HT-29 (cell line): ENCODE measurements at places on chromosomes 3 and 15. TPM values are rescaled to one million over a fixed set of nuclear protein-coding genes. Genes with fewer than 3 reads are reported as not detected.
A peak's percentile ranks its signal among the peaks of the same experiment; 100 is the strongest.

The FGD5 gene
- total RNA-seq: not detected in 2 replicates

The TICRR gene
- total RNA-seq: 14.9 and 15.2 TPM in 2 replicates

The NEK11 gene
- total RNA-seq: 1.9 and 4.8 TPM in 2 replicates

The PRKAR2A gene
- 54.9 and 56.2 TPM in 2 replicates for total RNA-seq

The CCDC54 gene
- not detected in 2 replicates for total RNA-seq

The SCN11A gene
- not detected in 2 replicates for total RNA-seq

The GUCA1C gene
- not detected in 2 replicates for total RNA-seq

The ZNF620 gene
- total RNA-seq: 2.1 and 2.8 TPM in 2 replicates

The PARP15 gene
- total RNA-seq: not detected in 2 replicates

The EPHB3 gene
- 29.4 and 30.5 TPM in 2 replicates for total RNA-seq

GRCh38 chr3:141411251-141411771, 43.0 kb downstream of the ZBTB38 start:
- no peak for DNase-seq

DNA sequence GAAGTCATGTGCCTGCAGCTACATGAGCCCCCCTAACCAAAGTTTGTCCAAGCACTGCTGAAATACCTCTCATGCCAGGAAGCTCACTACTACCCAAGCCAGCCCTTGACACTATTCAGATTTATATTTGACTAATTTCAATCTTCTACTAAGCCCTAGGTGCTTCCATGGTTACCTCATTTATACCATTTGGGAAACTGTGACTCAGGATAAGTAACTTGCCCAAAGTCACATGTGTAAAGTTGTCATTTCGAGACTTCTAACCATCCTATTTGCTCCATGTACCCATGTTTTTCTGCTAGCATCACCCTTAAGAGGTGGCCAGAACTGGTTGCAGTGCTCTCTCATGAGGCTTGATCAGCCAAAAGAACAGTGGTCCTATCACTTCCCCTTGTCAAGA, 20.7 kb upstream of the TIMP4 start:
- no peak for DNase-seq

DNA sequence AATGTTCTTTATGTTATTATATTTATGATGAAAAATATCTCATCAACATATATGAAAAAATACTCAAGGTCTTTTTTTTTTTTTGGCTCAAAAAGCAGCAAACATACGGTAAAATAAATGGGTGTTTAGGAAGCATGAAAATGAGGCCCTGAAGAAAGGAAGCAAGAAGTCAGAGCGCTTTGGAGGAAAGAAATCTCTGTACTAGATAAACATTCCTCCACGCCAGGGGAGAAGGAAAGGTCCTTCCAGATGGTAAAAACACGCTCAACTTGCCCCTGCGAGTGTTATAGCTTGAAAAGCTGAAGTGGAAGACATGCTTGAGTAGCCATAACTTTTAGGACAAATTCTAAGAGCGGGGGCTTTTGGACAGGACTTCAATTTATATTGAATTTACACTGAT, 52.9 kb downstream of the FEM1B start:
- DNase-seq: no peak

DNA sequence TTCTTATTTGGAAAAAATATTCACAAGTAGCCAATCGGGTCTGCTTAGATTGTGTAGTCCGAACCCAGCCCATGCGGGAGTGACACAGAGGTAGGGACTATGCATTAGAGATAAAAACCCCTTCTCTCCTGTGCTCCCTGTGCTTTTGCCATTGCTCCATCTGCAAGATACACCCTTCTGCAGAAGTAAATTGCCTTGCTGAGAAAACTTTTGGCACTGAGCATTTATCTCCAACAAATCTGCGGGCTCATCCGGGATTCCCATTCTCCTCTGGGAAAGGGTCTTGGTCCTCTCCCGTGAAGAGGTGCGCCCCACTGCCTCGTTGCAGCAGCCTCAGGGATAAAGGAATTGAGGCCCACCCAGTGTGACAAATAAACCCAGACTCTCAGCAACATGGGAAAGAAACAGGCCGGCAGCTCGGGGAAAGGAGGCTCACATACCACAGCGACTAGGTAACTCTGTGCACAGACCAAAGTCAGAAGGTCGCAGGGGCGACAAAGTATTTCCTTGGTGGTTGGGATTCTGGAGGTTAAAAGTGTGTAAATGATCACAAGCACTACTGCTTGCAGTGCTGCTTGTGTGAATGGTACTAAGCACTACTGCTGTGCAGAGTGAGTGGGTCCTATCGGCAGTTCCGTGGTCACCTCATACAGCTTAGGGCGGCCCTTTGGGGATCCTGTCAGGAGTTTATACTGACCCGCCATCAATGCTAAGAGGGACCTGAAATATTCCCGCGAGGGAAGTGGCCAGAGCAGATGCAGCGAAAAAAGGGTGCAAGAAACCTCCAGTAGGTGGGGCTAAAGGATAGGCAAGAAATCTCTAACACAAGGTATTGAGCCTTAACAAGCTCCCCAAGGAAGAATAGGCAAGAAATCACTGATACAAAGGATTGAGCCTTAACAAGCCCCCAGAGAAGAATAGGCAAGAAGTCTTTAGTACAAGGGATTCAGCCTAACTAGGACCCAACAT, 54.3 kb downstream of the GSK3B start:
- DNase-seq: peak; percentile 13

DNA sequence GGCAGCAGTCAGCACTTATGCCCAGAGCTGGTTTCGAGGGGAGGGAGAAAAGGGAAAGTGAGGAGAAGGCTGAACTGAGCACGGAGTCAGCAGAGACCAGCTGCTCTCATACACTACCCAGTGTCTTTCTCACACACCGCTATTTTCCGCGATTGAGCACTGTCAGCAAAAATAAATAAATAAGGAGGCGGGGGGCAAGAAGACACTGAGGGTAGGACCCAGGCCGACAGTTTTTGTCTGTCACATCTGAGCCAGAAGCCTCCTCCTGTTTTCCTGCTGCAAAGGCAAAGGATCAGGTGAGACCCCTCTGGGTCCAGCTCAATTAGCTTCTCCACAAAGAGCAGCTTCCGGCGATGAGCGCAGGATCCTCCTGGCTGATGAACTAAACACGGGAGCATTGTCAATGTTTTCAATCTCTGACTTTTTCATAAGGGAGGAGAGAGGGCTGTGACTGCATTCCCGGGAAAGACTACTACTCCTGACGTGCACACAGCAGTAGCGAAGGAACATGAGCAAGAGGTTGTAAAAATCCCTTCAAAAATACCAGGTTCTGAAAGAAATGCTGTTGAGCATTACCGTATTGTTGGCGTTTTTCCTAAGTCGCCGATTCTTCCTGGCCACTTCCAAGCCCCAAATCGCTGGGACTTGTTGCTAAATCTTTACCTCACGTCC, 1.3 kb downstream of the FRMD5 start:
- no peak for DNase-seq

GRCh38 chr3:59981377-59981776, 931.6 kb upstream of the CFAP20DC start:
- no peak for DNase-seq

DNA sequence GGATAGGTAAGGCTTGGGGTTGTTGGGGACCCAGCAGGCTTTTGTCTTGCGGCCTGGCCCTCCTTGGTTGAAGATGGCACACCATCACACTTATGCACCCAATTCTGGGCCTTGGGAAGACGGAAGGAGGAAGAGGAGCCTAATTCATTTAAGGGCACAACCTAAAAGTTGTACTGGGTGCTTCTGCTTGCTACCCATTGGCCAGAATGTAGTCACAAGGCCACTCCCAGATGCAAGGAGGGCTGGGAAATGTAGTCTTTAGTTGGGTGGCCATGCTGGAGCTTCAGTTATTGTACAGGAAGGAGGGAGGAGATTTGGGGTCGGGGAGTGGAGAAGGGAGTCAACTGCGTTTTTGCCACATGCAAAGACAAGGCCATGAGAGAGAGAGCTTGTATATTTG, 109.2 kb downstream of the TMEM266 start:
- DNase-seq: peak; percentile 25

- no peak for DNase-seq
Observed at GRCh38 chr15:78272316-78272715, 8.0 kb downstream of the DNAJA4 start.

- DNase-seq: peak; percentile 72
Observed at GRCh38 chr3:175956964-175957363, 1097.8 kb downstream of the NAALADL2 start.

- peak; percentile 86 for DNase-seq
Observed at GRCh38 chr15:69317392-69317841, 18.7 kb downstream of the PAQR5 start.

DNA sequence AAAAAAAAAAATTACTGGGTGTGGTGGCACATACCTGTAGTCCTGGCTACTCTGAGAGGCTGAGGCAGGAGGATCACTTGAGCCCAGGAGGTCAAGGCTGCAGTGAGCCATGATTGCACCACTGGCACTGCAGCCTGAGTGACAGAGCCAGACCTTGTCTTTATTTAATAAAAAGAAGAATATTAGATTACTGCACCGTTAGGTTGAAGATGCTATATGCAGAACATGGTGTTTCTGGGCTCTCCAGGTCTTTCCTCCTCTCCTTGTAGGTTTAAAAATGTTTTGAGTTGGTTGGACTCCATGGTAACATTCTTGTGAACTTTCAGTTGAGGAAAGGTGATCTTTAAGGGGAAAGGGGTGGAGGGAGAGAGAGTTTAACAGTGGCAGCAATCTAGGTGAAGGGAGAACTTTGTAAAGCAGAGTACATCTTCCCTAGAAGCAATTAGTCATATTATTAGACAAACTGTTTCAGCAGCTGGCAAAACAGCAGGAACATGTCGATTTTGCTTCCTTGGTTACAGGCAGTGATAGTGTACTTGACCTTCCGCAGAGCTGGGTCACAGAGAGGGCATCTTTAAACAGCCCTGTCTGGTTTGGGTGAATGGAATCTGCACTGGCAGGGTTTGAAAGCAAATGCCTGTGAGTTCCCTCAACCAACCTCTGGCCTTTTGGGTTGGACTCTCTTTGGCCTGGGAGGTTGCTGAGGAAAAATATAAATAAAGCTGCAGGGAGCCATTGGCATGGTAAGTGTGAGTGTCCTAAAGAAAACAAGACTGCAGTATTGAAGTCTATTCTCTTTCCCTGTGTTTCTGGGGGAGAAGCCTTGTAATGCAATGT, 42.8 kb downstream of the NR2C2 start:
- peak; percentile 32 for DNase-seq

DNA sequence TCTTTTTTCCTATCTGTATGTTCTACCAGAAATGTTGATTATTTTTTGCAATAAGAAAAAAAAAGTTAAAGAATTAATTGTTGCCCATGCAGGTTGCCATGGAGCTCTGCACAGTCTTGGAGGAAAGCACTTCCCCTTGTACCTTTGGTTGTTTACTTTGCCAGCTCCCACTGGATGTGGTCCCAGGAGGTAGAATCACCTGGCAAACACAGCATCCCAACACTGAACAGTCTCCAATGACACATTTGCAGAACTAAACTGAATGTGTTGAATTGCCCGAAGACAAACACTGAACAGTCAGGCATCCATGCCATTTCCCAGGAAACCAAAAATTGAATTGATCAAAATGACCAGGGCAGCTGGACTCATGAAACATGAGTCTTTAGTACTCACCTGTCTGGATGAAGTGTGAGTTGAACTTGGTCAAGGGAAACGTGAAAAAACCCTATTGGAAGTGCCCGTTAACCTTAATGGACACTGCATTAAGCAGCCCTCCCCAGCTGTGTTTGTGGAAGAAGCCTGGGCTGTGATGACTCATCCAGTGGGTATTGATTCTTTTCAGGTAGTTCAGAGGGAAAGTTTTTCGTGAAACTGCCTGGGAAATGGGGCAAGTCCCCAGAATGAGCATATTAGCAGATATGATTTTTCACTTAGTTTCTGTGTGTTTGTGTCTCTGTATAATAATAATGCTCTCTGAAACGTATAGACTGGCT, 284.7 kb upstream of the STT3B start:
- DNase-seq: peak; percentile 54

GRCh38 chr15:90340345-90340744, 11.7 kb upstream of the ZNF774 start:
- DNase-seq: peak; percentile 67

GRCh38 chr3:168312984-168313383, 217.3 kb upstream of the GOLIM4 start:
- DNase-seq: no peak

DNA sequence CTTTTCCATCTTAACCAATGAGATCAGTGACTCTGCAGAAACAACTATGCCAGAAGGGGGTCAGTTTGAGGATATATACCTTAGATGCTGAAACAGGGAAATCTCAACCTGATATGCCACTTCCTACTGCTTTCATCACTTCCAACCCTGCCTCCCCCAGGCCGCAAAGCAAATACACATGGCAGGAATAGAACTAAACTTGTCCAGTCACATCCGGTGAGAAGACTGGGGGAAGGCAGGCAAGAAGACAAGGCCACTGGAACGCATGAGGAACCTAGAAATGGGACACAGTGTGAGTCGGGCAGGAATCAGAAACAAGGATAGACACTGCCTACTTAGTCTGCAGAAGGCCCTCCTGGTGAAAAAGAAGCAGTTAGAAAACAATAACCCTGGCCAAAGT, 90.6 kb downstream of the MYO5A start:
- no peak for DNase-seq

- DNase-seq: no peak
Observed at GRCh38 chr3:66404197-66404596, 96.6 kb downstream of the LRIG1 start.

GRCh38 chr15:29904757-29905417, 82.6 kb upstream of the TJP1 start:
- no peak for DNase-seq

GRCh38 chr15:60469893-60470641, 8.9 kb downstream of the ICE2 start:
- DNase-seq: peak; percentile 65

DNA sequence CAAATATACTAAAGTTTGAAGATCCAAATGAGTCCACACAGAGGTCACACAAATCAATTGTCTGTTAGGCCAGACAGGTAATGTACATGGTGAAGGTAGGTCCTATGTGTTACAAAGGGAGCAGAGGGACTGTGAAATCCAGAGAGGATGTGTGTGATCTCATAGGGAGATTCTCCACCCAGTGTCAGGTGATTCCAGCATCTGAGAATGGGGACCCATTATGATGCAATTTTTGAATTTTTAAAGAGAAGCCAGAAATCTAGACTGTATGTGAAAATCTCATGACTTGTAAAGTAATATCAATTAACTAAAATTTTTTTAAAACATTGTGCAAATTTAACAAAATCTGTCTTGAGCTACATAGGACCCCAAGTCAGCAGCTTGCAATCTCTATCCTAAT, 58.3 kb upstream of the NEDD4 start:
- DNase-seq: no peak

- DNase-seq: no peak
Observed at GRCh38 chr3:73624017-73624820, 522 bp downstream of the PDZRN3 start.
